ENCODE measurements at places on chromosomes 13 and 19.

GRCh38 chr13:40152145-40152544 lies 496.7 kb downstream of the COG6 start:
- no peak for DNase-seq

- DNase-seq, result peak; percentile 70
These were observed 58.0 kb upstream of the CYSLTR2 start for GRCh38 chr13:48595431-48596429.

DNA sequence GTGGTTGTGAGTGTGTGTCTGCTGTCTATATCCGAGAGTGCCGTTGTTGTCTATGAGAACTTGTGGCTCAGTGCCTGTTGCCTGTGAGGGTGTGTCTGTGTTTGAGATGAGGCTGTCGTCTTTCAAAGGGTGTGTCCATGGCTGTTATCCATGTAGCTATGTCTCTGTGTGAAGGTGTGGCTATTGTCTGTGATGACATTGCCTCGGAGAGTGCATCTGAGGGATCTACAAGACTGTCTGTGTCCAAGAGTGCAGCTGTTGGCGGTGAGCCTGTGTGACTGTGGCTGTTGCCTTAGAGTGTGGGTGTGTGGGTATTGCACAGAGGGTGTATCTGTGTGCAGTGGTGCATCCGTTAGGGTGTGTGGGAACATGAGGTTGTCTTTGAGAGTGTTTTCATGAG lies 4.9 kb downstream of the NUMBL start:
- DNase-seq, result no peak

GRCh38 chr19:741506-742131 lies 9.3 kb upstream of the MISP start:
- no peak for DNase-seq

GRCh38 chr13:98216135-98216565 lies 39.1 kb upstream of the RNF113B start:
- no peak for DNase-seq

DNA sequence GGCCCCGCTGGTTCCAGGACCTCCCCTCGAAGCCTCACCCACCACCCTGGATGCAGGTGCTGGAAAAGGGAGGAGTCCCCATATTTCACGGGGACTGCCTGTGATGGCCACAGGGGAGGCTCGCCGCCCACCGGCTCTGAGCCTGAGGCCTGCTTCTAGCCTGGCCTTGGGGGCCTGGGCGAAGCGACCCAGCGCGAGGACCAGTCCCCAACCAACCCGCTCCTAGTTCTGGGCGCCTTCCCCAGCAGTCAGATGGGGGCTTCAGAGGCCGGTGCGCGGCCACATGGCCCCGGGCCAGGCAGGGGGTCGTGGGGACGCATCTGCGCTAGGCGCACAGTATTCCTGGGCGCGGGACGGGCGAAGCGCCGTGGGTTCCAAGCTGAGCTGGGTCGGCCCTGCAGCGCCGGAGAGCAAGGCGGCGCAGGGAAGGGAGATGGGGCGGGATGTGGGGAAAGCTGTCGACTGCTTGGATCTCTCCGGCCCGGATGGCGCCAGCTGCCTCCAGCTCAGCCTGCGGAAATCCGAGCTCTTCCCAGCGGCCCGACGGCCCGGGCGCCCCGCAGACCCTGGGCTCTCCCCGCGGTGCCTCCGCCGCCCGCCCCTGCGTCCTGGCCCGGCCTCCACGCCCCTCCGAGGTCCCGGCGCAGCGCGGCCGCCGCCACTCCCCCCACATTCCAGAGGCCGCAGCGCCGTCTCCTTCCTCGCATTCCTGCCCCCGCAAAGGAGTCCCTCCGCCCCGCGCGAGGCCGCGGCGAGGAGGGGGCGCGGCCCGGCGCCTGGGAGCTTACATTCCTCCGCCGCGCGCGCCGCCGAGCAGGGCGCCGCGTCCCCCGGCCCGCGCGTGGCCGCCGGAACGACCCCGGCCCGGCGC lies at the start of gene WTIP:
TSS of gene WTIP (plus strand) at position 788 of the 871 bp plus-strand sequence. CDS start 217 bp downstream, outside the sequence.
- no peak for DNase-seq

DNA sequence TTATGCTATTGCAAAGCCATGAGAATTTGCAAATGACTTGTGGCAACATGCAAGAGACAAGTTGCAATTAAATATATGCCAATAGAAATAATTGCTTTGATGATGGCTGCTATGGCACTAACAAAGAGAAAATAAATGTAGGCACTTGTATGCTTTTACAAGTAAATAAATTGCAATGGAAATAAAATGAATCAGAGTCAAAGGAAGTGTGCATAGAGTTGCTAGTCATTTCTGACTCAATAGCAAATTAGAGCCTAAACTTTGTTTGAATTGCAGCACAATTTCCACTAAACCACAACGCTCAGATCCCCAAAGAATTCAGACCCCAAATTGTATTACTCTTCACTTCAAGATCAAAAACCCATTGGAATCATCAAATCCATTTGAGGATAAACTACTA lies 792.1 kb upstream of the ARGLU1 start:
- no peak for DNase-seq

- no peak for DNase-seq
These were observed 284 bp downstream of the RNF17 start for GRCh38 chr13:24764276-24764630.

DNA sequence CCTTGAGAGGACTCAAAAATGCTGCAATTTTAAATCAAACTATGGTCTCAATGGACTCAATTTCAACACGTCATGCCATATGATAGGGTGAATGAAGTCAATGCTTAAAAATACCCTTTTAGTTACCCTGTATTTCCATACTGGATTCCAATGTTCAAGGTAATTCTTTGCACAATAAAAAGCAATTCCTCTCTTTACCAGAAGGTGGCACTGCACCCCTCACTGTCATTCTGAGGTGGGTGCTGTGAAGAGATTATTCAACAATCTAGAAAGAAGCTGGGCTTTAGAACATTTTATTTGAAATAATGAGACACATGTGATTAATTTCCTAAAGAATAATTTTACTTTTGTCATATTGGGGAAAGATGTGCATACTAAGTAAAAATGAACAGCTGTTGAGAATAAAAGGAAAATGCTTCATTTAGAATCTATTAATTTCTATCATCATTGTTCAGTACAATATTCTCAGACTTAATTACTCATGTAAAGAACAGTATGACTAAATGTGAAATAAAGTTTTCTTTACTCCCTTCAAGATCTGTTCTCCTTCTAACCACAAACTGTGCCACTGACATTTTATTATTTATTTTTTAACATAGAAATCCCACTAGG lies 789.1 kb downstream of the GPC5 start:
- DNase-seq, result peak; percentile 43

- no peak for DNase-seq
These were observed 10.2 kb upstream of the SIGLEC6 start for GRCh38 chr19:51541458-51542357.
